ENCODE measurements at places on chromosomes 5 and 9.

GRCh38 chr9:122179054-122179689 lies 19.5 kb downstream of the MORN5 start:
- DNase-seq: no peak

DNA sequence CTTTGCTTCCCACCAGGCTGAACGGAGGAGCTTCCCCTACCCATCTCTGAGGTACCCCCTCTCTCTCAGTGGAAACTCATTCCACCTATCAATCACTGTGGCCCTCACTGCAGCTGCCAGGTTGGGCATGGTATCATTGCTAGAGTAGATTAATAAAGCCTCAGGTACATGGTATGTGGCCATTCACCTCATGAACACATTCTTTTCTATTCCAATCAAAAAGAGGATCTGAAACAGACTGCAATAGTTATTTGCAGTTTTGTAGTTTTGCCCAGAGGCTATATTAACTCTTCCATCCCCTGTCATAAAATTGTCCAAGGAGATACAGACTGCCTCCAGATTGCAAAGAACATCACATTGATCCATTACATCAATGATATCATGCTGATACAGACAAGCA lies 85.8 kb upstream of the MVB12B start:
- no peak for DNase-seq

DNA sequence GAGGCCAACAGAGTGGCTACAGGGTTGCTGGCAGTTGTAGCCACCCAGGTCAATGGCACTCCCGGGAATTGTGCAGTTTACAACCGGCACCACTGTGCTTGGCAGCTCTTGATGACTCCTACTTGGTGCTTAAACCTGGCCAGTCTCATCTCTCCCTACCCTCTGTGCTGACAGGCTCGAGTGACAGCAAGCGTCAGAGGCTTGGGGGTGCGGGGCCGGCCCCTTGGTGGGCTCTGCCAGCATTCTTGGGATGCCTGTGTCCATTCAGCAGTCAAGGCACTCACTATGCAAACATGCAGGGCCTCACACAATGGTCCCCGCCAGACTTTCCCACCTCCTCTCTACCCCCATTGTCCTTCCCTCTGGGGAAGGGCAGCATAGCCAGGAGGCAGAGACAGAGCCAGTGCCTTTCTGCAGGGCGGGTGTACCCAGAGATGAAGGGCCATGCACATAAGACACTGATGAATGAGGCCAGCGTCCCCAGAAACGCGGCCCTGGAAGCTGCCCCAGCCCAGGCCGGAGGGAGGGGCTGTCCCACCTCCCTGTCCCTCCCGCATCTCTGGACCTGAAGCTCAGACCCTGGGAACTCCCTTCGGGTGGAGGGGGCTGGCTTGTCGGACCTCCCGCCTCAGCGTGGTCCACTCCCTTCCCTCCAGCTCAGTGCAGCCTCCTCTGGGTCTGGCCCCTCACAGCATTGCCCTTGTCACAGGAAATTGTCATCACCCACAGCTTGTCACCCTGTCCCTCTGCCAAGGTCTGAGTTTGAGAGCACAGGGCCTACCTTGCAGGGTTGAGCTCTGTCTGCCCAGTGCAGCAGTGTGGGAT lies 26.4 kb upstream of the NOTCH1 start:
- DNase-seq: no peak

- no peak for DNase-seq
Measured at GRCh38 chr5:134545070-134545868, 19.8 kb downstream of the JADE2 start.

GRCh38 chr5:94223235-94223634 lies 395.2 kb downstream of the KIAA0825 start:
- DNase-seq: no peak

DNA sequence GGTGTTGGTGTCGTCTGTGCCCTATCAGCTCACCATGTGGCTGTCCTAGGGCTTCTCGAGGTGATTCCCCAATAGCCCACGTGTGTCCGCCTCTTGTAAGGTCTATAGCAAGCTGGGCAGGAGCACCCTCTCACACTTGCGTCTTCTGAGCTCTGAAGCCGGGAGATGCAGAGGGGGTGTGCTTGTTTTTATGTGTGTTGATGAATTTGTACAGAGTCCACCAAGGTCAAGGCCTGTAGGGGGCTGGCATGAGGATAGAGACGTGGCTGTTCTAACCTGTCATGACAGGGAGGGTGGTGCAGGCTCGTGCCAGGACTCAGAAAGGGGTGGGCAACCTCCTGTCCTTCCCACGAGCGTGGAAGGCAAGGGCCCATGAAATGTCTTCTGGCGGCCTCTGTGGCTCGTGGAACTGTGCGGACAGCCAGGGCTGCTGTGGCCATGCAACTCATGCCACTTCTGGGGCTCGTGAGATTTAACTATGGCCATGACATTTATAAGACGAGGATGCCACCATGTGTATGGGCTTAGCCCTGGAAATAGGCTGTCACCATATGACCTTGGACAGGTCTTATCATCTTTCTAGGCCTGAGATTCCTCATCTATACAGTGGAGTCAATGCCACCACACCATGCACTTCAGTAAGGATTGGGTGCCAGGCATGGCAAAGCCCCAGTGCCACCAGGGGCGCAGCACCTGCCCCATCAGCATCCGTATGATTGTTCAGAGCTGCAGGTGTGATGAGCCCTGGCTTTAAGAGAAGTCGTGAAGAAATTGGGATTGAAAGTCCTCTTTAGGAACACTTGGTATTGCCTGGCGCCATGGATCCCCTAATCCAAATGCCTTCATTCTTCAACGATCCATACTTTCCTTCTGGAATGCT lies 2.3 kb upstream of the OLFM1 start:
- no peak for DNase-seq

GRCh38 chr9:89632192-89632733 lies 27.5 kb downstream of the GADD45G start:
- no peak for DNase-seq

DNA sequence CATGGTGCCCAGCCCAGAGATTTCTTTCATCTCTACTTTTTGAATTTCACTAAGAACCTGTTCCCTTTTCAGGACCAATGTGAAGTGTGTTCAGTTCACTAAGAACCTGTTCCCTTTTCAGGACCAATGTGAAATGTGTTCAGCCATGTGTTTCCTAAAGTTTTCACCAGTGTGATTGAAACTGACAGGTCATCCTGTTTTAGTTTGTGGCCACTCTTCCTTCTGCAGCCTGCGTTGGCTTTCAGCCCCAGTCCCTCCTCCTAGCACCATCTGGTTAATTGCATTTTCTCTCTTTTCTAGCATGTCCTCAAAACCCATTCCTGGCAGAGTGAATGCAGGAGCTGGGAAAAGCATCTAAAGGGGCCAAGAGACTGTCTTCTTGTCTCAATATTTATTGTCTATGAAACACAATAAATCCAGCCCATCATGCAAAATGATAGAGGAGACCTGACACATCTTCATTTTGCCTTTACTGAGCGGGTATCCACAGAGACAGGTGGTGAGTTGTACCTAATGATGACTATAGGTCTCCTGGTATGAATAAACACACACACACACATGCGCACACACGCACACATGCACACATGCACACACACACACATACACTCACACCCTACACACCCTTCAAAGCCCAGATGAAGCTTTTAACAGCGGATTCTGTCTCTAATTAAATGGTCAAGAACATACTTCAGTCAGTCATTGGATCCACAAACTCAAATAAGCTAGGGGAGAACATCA lies 6.1 kb upstream of the PANK3 start:
- no peak for DNase-seq

- DNase-seq: no peak
Measured at GRCh38 chr9:2725126-2725525, 7.8 kb downstream of the KCNV2 start.

DNA sequence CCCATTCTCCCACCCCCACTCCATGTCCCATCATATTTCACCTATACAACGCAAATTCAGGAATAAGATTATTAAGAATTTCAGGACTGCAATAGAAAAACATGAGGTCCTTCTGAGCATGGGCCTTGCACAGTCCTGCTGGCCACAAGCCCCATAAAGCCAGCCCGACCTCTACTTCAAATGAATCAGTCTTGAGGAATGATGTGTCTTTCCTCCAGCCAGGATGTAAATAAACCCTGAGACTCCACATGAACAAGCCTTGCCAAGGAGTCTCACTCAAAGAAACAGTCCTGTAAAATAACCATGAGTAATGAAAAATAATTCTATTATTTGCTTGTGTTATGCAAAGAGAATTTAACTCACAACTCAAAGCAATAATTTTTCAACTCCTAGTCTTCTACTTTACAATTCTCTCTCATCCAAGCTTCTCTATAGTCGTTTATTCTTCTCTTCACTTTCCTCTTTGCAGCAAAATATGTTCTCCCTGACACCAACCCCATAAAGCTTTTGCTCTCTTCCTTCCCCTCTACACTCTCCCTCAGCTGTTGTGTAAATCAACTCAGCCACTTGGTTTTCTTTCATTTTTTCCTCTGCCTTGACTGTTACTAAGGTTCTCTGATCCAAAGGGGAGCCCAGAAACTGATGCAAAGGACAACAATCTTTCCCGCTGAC lies 140.1 kb upstream of the MOCS2 start:
- DNase-seq: no peak

DNA sequence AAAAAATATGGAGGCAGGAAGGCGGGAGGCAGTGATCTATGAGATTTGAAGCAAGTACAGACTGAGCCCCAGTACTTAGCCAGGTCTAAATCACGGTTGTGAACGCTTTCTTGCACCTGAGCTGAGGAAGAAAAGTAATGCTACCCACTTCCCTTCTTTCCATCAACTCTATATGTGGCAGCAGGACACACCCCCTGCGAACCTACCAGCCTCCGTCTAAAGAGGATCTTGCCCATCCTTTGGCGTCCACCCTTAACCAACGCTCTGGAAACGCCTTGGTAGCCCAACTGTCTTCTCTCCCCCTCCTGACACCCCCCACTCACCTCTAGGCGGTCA lies 545 bp downstream of the HMGCS1 start:
- peak; percentile 68 for DNase-seq

GRCh38 chr9:4035777-4036176 lies 264.1 kb downstream of the GLIS3 start:
- DNase-seq: no peak

DNA sequence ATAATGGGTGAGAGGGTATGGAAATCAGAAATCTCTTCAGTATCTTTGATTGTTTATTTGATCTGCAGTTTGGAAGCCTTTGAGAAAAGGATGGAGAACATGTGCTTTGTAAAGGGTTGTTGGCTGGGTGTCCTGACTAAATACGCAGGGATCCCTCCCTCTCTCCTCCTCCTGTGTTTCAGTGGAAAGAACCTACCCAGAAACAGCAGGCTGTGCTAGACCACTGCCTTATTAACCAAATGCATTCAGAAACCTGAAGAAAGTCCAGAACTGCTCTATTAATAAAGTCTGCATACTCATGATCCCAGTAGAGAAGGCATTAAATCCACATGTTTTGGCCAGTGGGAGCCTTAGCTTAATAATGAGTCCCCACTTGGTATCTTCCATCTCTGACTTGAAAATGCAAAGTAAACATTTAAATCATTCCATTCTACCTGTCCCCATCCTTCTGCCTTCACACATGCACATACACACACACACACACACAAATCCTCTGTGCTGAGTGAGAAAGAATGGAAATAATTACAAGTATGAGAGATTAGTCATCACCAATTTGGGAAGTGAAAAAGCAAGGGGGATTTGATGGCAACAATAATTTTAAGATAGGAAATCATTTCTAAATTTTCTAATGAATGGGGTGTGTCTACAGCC lies 10.0 kb upstream of the LECT2 start:
- no peak for DNase-seq

DNA sequence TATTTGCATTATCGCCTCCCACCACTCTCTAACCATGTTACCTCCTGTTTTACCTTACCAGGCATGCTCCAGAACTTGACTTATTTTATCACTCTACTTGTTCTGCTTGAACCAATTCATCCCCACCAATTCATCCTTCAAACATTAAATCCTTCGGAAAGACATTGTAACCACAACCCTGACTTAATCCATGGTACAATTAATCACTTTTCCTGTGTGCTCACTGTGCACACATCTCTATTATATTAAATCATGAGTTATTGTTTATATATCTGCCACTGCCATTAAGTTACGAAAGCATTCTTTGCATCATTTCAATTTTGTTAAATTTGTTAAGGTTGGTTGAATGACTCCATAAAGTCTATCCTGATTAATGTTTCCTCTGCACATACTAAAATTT lies 7.4 kb upstream of the C5orf46 start:
- DNase-seq: no peak

GRCh38 chr9:69809304-69809863 lies 11.2 kb upstream of the CFAP95 start:
- peak; percentile 67 for DNase-seq

GRCh38 chr5:9194509-9194908 lies 351.4 kb downstream of the SEMA5A start:
- DNase-seq: no peak

- no peak for DNase-seq
Measured at GRCh38 chr5:128870923-128871322, 94.4 kb upstream of the SLC27A6 start.

- DNase-seq: no peak
Measured at GRCh38 chr5:173246135-173246495, 11.1 kb upstream of the NKX2-5 start.

DNA sequence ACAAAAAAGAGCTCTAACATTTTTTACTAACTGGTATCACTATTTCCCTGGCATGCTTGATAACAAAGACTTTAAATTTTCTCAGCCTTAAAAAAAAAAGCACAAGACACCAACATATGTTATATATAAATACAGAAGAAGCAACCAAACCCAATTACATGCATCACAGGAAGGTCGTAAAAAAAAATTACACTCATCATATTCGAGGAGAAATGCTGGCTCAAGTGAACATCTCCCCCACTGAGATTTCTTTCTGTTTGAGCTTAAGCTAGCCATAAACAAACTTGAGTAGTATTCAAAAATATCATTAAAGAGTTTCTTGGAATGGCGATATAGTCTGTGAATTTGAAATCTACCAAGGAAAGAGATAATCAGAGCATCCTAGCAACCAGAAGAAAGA lies 7.5 kb upstream of the MSH3 start:
- no peak for DNase-seq

DNA sequence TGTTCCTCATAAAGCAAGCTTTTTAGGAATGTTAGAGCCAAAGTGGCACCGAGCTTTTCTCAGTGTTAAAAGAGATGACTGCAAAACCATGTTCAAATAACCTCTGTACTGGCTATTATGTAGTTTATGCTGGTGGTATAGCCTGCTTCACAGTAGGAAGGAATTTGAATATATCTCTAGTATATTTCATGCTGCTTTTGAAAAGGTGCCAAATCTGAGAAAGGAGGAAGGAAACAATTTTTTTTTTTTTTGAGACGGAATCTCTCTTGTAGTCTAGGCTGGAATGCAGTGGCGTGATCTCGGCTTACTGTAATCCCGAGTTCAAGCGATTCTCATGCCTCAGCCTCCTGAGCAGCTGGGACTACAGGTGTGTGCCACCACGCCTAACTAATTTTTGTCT lies 13.5 kb downstream of the CREBRF start:
- no peak for DNase-seq

DNA sequence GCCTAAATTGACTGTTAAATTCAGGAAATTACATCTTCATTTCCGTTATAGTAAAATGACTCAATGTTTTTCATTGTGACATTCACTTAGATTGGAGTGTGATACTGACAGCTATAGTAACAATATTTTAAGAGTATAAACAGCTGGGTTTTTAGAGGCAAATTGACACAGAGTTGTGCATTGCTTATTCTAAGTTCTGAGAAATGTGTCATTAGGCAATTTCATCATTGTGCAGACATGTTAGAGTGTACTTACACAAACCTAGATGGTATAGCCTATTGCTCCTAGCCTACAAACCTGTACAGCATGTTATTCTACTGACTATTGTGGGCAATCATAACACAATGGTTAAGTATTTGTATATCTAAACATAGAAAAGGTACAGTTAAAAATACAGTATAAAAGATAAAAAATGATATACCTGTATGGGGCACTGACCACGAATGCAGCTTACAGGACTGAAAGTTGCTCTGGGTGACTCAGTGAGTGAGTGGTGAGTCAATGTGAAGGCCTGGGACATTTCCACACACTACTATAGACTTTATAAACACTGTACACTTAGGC lies 132.7 kb downstream of the PDE4D start:
- no peak for DNase-seq

All from OCI-M1 (cell line).